ENCODE measurements at places on chromosomes 12 and 14.
A peak's percentile ranks its signal among the peaks of the same experiment; 100 is the strongest.

DNA sequence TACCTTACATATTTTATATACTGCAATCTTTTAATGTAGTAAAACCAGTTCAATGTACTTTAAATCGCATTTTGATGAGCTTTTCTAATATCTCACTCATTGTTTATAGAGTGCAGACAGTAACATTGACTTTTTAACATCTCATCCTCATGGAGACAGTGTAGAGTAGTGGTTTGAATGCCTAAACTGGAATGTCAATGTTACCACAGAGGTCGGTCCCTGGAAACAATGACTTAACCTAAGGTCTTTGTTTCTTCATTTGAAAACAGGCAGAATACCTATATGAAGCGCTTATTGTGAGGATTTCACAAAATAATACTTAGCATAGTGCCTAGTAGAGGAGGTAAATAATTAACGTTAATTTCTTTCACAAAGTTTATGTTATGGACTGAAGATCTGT is 5.0 kb downstream of the CDK17 start:
- DNase-seq = no peak

DNA sequence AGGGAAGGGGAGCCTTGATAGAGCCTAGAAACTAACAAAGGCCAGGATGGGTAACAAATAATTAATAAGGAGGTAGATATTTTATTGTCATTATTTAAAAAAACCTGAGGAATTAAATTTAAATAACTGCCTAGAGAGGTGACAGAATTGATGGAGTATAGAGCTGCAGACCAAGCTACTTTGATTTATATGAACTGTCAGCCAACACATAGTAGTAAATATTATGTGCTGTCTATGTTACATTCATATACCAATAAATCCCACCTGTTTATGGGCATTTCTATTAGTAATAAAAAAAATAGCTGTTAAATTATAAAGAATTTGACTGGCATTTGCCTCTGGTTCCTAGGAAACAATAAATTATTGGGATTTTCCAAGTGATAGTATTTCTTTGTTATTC is 37.7 kb downstream of the TSPAN19 start:
- DNase-seq = no peak

DNA sequence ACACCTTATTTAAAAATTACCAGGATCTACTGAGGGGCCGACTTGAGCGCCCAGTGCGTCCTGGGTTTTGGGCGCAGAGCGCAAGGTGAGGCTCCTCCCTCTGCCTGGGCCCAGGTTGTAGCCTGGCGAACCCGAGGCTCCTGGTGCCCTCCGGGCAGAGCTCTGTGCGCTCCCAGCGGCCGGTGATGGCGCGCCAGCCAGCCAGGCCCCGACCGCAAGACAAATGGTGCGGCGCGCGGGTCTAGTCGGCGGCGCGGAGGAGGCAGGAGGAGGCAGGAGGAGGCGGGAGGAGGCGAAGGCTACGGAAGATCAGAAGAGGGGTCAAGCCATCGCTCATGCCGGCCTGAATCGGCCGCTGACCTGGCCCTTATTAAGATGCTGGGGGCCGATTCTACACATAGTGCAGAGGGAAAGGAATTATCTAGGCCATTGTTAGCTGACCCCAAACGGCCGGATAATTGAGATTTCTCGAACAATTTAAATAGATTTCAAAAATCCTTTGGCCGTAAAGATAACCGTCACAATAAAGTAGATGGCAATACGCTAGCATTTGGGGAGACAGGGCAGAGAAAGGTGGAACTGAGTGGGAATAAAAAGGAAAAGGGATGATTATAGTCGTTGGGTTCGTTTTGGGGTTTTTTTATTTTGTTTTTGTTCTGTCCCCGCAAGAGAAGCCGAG is 2.8 kb downstream of the TBX5 start:
- no peak for DNase-seq

DNA sequence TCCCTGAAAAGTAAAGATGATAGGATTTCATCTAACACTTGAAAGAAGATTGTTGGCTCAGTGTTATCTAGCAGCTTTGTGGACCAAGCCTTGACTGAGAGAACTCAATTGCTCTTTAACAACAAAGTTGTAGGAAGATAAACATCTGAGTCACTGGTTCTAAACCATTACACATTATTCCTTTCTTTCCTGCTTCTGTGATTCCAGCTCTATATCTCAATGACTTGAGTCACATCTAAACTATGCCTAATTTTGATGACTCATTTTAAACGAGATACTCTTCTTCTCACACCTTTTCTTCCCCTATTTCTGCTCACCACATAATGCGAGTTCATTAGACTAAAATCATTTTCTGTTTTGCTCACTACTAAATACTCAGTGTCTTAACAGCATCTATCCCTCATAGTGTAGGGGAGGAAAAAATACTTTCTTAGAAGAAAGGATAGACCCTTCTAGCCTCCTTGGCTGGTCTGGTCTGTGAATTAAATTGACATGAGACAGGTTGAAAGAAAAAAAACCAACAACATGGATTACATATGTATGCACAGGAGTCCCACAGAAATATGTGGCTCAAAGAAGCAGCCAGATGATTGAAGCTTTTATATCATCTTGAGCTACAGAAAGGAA is 201.4 kb downstream of the C12orf50 start:
- DNase-seq = peak; percentile 63

- DNase-seq = no peak
Observed at GRCh38 chr12:52305921-52306705, 14.8 kb upstream of the KRT81 start.

- DNase-seq = no peak
Observed at GRCh38 chr12:90682398-90682797, 272.6 kb downstream of the CCER1 start.

- peak; percentile 25 for DNase-seq
Observed at GRCh38 chr12:85310456-85311076, 30.5 kb downstream of the ALX1 start.

DNA sequence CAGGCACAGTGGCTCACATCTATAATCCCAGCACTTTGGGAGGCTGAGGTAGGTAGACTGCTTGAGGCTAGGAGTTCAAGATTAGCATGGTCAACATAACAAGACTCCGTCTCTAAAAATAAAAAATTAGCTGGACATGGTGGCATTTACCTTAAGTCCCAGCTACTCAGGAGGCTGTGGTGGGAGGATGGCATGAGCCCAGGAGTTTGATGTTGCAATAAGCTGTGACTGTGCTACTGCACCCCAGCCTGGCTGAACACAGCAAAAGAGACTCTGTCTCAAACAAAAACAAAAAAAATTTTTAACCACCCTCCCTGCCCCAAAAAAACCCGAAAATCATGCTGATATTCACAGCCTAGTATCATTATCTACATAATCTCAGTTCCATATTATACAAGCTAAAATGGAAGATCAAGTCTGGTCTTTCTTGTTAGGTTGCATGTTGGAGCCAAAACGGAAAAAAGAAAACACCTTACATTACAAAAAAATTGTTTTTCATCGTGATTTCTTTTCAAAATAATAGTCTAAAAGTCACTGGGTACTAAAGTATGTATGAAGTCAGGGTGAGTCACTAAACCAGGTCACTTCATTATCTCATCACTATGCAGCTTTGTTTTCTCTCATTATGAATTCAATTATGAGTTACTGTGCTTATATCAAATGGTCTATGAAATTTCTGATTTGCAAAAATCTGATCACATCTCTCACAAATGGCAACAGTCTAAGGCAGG is 13.8 kb downstream of the GXYLT1 start:
- peak; percentile 85 for DNase-seq

DNA sequence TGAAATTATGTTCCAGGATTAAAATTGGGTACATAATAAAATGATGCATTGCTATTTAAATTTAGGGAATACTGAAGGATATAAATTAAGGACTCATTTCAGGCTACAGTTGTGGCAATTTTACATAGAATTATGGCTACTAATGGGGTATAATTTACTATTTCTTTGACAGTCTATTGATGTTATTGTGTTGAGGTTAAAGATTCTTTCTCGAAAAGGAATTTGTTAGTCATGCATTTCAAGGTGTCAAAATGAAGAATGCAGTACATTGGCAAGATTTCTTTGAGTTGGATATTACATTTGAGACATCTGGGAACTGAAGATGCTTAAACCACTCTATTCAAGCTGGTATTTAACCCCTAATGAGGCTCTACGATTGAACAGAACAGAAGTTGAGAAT is 28.3 kb downstream of the SLC5A8 start:
- no peak for DNase-seq

- DNase-seq = no peak
Observed at GRCh38 chr12:88377973-88378372, 202.3 kb downstream of the KITLG start.

GRCh38 chr12:120574106-120574505 is 7.1 kb downstream of the POP5 start:
- no peak for DNase-seq

- DNase-seq = no peak
Observed at GRCh38 chr12:25146686-25147085, 48.3 kb downstream of the DNAI7 start.

DNA sequence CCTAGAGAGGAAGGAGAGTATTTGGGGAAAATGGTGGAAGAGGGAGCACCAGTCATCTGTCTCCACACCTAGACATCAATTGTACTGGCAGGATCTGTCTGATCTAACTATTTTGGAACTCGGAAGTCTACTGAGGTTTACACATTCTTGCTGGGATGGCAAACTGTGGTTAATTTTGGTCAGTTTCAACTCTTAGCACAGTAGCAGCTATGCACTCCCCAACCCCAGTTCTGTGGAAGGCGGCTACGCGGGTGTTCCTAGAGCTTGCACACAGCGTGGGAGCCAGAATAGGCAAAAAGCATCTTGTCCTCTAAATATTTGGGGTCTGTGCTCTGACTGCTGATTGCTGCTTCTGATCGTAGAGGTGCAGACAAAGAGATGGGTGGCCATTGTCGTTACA is 33.8 kb downstream of the TECPR2 start:
- no peak for DNase-seq

DNA sequence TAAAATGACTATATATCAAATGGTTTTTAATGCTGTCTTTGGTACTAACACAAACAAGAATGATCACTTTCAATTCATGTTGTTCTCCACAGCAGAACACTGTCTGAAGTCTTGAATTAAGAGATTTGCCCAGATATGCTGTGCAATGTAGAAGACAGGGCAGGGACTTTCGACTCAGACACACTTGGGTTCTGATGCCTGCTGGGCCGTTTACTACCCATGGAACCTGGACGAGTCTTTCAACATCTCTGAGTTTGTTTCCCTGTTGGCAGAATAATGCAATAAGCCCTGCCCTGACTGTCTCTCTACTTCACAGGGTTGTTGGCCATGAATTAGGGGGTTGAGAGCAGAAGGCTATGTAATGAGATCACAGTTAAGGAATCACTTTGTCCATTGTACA is 162.6 kb upstream of the TMPO start:
- no peak for DNase-seq

GRCh38 chr12:99529966-99530365 is 117.6 kb upstream of the GARIN6 start:
- DNase-seq = no peak

GRCh38 chr12:45406988-45407850 is 191.3 kb downstream of the ANO6 start:
- no peak for DNase-seq

DNA sequence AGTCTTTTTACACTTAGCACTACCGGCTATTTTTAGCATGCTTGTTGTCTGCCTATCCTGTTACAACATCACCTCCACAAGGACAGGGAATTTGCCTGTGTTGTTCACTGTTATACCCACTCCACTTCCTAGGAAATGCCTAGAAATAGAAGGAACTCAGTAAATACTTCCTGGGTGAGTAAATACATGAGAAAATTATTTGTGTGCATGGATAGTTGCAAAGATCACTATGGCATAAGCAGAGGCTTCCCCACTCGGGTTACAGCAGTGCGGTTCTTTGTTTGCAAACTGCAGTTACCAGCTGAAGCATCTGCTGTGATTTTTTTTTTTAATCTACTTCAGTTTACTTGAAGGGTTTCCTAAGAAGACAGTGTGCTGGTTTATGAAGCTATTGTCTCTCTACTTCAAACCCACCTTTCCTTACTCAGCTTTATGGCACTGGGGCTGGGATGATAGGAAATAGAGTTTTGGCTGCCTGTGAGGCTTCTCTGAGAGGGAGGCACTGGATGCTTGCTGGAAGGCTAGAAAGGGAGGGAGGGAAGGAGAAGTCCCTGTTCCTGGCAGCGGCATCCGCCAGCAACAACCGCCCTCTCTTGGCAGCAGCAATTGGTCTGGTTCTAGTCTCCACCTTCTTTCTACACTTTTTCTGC is 29.0 kb downstream of the PDE6H start:
- DNase-seq = no peak

DNA sequence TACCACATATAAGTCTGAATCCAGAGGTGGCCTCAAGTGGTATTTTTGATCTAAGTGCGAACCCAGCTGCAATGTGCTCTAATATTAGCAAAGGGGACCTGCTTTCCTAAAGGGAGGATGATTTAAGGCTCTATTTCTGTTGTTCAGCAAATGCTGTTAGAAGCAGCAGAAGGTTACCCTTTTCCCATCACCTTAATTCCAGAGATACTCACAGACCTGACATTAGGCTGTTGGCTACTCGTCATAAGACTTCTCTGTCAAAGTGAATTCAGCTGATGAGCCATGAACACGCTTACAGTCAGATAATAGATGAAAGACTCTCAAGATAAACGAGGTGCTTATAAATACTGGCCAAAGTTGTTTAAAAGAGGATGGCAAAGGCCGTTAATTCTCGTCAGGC is 308.7 kb upstream of the DDHD1 start:
- DNase-seq = no peak

- DNase-seq = no peak
Observed at GRCh38 chr12:113091506-113091905, 35.0 kb downstream of the DTX1 start.

- DNase-seq = no peak
Observed at GRCh38 chr14:105165761-105166485, 2.7 kb downstream of the JAG2 start.

DNA sequence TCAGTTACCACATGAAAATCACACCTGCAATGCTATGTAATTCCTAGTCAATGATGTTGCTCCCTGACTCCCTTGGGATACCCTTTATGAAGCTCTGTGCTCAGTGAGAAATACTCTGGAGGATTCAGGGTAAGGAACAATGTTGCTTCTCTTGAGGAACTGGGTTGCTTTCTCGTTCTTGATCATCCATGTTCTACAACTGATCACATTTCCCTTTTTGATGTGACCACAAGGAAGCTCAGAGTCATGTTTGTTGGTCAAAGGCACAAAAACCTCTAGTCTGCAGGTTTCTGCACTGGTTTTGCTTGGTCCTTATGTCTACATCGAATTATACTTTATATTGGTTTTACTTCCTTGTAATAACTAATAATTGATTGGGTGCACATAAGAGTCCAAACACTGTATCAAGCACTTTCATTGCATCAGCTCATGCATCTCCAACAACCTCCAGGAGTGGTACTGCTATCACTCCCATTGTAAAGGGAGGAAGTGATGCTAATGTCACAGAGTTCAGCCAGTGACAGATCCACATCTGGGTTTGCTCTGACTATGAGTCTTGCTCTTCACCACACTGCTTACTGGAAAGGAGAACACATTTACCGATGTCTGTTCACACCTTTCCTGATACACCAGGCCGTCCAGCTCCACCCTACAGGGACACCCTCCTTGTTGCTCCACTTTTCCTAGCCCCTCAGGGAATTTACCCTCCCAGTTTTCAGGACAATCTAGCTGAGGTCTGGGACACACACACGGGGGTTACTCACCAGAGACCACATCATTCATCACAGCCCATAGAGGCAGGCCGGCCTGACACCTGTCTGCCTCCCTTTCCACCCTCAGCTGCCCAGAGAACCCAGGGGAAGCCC is 41.0 kb downstream of the CMKLR1 start:
- no peak for DNase-seq
